HuH-7.5 (cell line): ENCODE measurements at places on chromosomes 1 and 21.

DNA sequence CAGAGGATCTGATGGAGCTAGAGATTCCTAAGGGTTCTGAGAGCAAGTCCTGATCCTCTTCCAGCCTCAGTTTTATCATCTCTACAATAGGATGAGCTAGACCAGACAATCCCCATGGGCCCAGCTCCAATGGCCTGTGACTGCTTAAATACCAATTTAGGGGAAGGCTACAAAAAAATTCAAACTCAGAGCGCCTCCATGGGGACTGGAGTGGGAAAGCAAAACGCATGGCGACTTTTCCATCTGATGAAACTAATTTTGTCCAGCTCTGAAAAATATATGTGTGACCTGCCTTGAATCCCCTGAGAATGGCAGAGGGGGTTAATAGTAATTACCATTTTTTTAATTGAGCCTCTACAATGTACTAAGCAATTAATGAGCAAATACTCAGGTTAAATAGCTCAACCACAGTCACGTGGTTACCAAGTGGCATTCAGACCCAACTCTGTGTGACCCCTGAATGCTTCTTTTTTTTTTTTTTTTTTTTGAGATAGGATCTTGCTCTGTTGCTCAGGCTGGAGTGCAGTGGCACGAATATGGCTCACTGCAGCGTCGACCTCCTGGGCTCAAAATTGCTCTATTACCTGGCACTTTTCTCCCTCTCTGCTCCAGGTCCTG lies 8.4 kb downstream of the EXTL1 start:
- no peak for DNase-seq

DNA sequence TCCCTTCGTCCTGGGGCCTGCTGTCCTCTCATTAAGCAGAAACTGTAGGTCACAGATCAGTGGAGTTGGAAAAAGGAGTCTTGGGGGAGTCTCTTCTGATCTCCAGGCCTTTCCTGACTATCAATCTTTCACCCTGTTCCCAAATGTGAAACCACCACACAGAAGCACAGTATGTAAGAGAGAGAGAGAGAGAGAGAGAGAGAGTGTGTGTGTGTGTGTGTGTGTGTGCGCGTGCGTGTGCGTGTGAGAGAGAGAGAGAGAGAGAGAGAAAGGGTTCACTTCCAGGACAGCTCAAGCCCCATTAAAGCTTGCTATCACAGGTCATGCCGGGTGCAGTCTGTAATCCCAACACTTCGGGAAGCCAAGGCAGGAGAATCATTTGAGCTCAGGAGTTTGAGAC lies 1.5 kb upstream of the TTC24 start:
- DNase-seq, result no peak

- no peak for DNase-seq
These were observed 1.8 kb downstream of the LAMB3 start for GRCh38 chr1:209650454-209650853.

- no peak for DNase-seq
These were observed 25.1 kb upstream of the ARHGEF16 start for GRCh38 chr1:3429320-3429719.

DNA sequence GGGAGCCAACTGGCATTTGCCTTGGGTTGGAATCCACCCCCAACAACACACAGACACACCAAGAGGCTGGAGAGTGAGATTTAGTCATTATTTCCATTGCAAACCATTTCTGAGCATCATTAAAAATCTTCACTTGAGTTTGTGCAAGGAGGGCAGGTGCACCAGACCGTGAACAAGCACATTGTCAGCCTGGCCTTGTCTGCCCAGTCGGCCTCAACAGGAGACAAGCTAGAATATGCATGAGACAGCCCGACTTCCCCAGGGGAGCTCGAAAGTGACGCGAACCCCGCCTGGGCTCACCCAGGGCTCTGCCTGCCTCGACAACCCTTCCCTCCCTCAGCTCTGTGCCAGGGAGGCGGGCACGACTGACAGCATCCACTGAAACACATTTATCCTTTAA lies 15.4 kb upstream of the GUCA2B start:
- DNase-seq, result no peak
